ENCODE measurements at places on chromosomes 1 and 21.

GRCh38 chr1:201216395-201217085, 25.9 kb downstream of the IGFN1 start:
- DNase-seq: no peak

DNA sequence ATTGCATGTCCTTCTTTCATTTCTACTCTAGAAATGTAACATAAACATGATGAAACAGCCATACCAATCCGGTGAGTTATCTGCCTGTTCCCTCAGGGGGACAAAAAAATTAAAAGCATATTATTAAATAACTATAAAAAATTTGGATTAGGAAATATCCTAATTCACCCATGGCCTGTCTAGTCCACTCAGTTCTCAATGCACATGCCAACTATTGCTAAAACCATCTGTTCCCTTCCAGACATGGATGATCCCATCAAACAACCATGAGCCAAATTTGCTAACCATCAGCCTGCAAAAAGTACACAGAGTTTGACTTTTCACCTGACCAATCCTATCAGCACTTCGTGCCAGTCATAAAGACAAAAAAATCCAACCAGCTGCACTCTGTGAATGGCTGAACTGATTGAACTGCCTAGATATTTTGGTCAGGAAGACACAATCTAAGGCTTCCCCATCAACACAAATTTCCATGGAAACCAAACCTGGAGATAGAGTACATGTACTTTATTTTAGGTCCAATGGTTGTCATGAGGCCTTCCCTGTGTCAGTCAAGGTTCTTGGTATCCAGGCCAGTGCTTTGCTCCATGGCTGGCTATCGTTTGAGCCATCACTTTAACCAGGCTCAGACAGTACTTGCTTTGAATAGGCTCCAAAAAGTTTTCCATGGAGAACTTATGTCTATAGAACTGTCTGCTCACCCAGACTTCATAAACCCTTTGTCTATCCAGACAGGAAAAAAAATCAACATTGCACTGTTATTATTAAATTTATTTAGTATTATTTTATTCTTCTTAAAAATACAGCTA, 570.8 kb downstream of the LTN1 start:
- no peak for DNase-seq

- DNase-seq: no peak
Measured at GRCh38 chr1:192038567-192038966, 119.7 kb upstream of the RGS18 start.

- no peak for DNase-seq
Measured at GRCh38 chr1:181601186-181601950, 118.1 kb downstream of the CACNA1E start.

GRCh38 chr1:91742848-91743292, 143.1 kb downstream of the TGFBR3 start:
- no peak for DNase-seq

DNA sequence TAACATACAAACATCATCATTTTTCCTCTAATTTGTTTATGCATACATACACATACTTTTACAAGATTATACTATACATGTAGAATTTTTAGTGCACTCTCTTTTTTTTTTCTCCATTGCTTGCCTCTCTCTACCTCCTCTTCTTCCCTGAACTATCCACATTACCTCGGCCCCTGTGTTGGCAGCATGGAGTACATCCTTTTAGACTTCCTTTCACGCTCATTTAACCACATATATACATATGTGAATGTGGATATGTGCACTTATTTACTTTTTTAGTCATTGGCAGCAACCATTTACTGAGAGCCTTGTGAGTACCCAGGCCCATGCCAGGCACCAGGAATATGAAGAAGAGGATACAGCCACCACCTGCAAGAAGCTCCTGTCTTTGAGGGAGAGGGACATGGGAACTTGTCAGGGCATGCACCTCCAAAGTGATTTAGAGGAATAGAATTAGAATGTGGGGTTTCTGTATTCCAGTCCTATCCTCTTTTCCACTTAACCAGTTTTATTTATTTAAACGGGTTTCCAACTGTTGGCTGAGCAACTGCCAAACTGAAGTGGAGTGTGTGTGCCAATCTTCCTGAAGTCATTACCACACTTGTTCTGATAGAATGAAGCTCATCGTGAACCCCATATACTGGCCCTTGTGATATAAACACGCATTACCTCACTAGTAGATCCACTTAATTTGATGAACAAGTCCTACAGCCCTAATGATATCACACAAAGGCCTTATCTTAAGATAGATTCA, 212.6 kb downstream of the TNR start:
- DNase-seq: no peak

DNA sequence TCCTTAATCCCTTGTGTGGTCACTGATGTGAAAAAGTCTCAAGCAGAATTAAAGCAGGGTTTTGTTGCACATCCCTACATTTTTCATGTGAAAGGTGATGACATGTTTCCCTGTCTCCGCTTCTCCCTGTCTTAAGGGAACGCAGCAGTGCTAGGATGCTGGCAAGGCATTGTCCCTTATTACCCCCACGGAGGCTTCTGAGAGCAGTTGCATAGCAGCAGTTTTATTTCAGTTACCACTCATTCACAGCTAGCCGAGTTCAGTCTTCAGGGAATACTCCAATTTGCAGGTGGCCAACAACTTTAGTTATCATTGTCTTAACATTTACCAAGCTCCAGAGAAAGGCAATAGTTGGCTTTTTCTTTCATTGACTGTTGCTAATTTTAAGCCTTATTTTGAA, 89.1 kb downstream of the CLEC20A start:
- no peak for DNase-seq

DNA sequence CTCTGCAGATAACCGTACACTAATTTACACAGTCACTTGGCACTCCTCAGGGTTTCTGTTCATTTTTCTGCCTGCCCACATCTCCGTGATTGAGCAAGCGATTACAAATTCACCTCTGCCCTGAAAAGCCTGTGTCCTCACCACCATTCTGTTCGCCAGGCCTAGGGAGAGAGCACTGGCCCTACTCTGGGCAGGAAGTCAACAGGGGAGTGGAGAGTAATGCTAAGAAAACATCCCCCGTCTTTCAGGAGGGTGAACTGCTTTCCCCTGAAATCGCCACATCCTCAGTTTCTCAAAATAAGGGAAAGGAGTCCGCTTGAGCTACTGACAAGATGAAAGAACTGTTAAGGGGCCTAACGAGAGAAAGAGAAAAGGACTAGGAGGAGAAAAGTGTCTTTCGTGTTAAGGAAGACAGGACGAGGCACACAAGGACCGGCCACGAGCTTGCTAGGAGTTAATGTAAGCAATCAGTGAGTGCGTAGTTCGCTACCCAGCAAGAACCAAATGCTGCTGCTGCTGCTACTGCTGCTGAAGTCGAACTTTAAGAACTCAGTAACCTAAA, 632 bp downstream of the PEX19 start:
- DNase-seq: peak; percentile 9

GRCh38 chr1:11842154-11843041, 5.2 kb downstream of the NPPA start:
- DNase-seq: no peak

- no peak for DNase-seq
Measured at GRCh38 chr1:54604051-54604450, 19.3 kb downstream of the FAM151A start.

GRCh38 chr1:183087001-183087400, 63.8 kb downstream of the LAMC1 start:
- no peak for DNase-seq

DNA sequence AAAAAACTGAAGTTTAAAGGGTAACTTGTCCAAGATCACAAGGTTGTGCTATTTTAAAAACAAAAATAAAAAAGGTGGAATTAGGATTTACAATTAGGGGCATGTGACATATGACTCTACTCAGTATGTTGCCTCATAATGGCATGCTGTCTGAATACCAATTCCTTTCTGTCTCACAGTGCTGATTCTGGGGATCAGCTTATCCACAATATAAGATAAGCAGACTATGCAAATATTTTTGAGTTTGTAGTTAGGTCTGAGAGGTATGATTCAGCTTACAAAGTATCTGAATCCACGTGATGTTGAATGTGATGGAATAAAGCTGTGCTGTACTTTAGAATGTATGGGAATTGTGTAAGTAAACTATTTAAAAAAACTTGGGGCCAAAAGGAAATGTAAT, 216.6 kb downstream of the HHIPL2 start:
- peak; percentile 83 for DNase-seq

DNA sequence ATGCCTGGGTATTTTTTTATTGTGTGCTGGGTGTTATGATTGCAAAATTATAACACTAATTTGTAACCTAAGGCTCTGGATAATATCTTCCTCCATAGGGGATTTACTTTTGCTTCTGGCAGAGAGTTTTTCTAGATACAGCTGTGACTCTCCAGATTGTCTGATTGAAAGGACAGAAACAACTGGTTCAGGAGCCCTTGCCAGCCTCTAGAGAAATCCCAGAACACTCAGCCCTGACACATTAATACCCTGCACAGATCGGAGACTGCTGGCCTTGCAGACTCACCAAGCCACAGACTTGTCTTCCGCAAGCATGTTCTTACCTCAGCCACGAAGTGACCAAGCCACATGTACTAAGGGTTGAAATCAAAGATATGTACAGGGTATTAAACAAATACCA, 10.7 kb downstream of the C1orf146 start:
- no peak for DNase-seq

GRCh38 chr1:216554934-216555333, 131.7 kb upstream of the USH2A start:
- no peak for DNase-seq

- peak; percentile 7 for DNase-seq
Measured at GRCh38 chr1:231606712-231607111, 19.9 kb upstream of the DISC1 start.

- no peak for DNase-seq
Measured at GRCh38 chr1:51165540-51165939, 63.5 kb downstream of the C1orf185 start.

DNA sequence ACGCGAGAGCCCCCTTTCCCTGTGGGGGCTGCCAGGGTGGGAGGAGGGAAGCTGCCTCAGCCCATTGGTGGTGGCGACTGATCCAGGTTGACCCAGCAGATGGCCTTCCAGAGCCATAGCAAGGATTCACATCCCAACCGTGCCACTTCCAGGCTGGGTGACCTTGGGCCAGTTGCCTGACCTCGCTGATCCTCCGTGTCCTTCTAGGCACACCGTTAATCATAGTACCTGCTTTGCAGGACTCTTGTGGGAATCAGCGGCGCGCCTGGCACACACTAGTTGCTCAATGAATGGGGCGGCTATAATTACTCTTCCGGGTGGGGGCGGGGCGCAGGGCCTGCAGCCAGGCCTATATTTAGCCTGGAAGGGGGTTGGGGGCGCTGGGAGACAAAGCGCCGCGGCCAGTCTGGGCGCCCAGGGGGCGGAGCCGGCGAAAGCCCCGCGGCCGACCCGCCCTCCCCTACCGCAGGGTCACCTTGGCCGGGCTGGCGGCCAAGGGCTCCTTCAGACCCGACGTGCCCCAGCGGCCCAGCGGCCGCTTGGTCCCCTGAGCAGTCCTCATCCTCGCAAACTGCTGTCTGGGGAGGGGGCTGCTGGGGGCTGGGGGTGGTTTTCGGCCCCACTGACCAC, 5.1 kb downstream of the HSPB7 start:
- no peak for DNase-seq

GRCh38 chr1:22351768-22352080, 99.9 kb upstream of the ZBTB40 start:
- DNase-seq: no peak

DNA sequence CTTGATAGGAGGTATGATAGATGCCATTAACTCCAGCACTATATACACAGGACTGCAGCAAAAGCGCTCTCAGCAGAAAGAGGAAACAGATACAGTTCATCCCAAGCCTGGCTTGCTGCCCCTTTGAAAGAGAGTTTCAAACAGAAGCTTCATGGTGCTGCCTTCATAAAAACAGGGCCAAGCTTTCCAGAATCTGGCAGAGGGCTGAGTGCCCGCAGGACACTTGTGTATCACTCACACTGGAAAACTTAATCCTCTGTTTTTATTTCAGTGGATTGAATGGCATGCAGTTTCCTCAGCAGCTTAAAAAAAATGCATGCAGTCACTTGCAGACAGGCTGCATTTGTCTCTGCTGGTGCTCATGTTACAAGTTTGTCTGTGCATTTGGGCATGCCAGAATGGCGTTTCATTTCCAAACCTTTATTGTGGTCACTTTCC, 40.4 kb downstream of the KCNJ15 start:
- DNase-seq: peak; percentile 77

- DNase-seq: no peak
Measured at GRCh38 chr1:219041818-219042217, 131.9 kb upstream of the LYPLAL1 start.

- no peak for DNase-seq
Measured at GRCh38 chr21:45618287-45618686, 25.2 kb upstream of the PCBP3 start.

GRCh38 chr1:209674957-209675564, at the start of gene G0S2:
Gene G0S2, plus strand, starts transcription at chr1:209675412. Its CDS starts 273 bp downstream, at chr1:209675685.
- peak; percentile 33 for DNase-seq
